ENCODE measurements at places on chromosomes 16 and 17.

DNA sequence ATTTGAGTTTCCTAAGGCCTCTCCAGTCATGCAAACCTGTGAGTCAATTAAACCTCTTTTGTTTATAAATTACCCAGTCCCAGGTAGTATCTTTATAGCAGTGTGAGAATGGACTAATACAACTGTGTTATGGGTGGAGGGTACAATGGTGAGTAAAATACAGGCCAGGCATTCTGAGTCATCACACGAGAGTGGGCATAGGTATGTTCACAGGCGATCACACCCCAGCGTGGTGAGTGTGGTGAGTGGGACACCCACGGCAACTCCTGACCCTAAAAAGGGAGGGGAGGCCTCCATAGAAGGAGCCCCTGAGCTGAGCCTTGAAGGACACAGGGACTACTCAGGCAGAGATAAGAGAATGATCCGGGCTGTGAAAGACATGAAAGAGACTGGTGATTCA is 22.6 kb upstream of the MAPT start:
- no peak for DNase-seq

GRCh38 chr16:30473231-30474073 is 910 bp downstream of the ITGAL start:
- peak; percentile 74 for DNase-seq

DNA sequence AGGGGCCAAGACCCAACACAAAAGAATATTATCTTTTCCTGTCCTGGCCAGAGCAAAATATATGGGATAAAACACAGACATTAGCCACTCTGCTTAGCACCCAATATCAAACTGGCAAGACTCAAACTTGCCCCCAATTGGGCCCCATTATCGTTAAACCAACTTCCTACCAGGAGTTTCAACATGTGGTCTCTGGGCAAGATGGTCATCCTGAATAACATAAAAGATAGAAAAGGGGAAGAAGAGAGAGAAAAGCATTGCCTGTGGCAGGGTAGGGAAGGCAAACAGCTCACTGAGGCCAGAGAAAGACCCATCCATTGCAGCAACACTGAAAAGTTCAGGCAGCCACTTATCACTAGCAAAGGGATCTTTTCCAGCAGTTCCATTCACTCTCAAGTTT is 502.1 kb downstream of the KIF2B start:
- no peak for DNase-seq

DNA sequence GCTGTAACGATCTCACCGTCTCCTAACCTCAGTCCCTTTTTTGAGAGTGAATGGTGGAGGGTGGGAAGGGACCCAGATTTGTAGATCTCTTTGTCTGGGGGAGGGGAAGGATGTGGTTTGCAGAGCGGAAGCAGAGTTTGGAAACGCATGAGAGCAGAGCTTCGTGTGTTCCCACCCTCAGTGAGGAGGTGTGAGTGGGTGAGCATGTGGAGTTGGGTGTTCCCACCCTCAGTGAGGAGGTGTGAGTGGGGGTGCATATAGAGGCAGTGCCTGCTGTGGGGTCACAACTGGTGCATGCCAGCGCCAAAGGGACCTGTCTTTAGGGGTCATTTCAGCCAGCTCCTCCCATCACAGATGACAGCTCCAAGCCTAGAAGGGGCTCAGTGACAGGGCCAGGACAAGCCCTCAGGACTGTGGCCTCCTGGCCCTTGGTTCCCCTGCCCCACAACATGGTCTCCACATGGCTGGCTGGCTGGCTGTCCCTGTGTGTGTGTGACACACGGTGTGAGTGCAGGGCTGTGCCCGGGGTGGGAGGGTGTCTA is 1.8 kb upstream of the CISD3 start:
- no peak for DNase-seq

DNA sequence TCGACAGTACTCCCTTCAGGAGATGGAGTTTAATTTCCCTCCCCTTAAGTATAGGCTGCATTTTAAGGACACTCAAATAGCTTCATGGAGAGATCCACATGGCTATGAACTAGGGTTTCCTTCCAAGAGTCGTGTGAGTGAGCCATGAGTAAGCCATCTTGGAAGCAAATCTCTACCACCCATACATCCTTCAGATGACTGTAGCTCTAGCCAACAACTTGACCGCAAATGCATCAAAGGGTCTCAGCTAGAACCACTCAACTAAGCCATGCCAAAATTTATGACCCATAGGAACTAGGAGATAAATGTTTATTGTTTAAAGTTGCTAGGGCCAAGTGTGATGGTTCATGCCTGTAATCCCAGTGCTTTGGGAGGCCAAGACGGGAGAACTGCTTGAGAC is 43.4 kb downstream of the METTL16 start:
- DNase-seq, result no peak

- no peak for DNase-seq
Observed at GRCh38 chr16:82880346-82880745, 253.6 kb downstream of the CDH13 start.

- DNase-seq, result no peak
Observed at GRCh38 chr16:12345349-12345748, 368.8 kb downstream of the SNX29 start.

DNA sequence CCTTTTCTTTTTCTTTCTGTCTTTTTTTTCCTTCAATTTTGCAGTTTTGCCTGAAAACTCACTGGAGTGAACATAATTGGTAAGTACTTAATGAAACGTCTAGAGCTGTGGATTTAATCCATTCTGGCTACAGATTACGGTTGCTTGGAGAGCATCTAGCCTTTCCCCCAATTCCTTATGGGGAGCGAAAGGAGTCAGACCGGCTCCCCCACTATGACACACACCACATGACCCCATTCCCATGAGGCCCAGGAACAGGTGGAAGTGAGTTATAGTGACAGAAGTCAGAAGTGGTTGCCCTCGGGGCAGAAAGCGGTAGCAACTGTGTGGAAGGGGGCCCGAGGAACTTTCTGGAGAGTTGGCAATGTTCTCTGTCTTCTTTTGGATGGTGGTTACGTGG is 41.2 kb downstream of the EMP2 start:
- DNase-seq, result no peak

DNA sequence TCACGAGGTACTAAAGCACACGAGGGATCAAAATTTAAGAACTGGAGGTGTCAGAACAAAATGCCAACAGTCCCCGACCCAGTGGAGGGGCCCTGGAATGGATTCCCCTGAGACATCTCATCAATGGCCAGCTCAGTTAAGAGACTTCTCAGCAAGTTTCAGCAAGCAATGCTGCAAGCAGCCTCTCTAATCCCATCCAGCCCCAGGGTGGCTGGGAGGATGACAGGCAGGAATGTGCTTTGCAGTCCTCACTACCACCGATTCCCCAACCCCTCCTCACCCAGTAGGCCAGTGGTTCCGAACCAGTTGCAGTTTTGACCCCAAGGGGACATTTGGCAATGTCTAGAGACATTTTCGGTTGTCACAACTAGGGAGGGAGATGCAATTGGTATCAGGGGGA is 8.7 kb downstream of the GPRC5B start:
- DNase-seq, result no peak

All from stimulated activated CD8-positive, alpha-beta memory T cell treated with anti-CD3 and anti-CD28 coated beads, Interleukin-4, amount 100 ng/mL, for 24 hours (primary cell).